NCI-H1417 (cell line): ENCODE measurements at places on chromosomes 6 and 20.

GRCh38 chr6:44094403-44095242 lies 32.6 kb downstream of the MRPL14 start:
- no peak for DNase-seq

GRCh38 chr6:113994934-113995342 lies 24.0 kb upstream of the HDAC2 start:
- peak; percentile 78 for DNase-seq

DNA sequence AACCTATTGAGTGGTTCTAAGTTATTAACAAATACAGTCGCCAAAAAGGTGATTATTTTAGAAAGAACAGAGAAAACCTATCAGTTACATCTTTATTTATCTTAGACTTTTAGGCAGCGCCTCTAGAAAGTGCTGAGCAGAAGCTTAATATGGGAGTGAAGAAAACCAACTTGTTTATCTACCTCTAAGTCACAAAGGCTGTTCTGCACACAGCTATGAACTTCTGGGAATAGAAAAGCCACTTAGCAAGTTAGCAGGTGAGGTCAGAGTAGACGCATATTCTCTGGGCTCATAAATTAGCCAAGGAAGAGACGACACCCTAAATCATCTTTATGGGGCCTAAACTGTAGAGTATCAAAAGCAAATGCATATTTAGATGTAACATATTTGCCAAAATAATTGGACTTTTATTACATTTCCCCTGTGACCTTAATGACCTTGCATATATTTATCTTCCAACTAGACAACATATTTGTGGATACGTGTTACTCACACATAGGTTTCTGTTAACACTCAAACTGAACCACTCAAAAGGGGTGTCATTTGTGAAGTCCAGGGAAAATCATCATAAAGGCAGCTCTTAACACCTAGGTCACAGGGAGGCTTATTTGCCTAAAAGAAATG lies 267.1 kb downstream of the ADGB start:
- DNase-seq = peak; percentile 28

DNA sequence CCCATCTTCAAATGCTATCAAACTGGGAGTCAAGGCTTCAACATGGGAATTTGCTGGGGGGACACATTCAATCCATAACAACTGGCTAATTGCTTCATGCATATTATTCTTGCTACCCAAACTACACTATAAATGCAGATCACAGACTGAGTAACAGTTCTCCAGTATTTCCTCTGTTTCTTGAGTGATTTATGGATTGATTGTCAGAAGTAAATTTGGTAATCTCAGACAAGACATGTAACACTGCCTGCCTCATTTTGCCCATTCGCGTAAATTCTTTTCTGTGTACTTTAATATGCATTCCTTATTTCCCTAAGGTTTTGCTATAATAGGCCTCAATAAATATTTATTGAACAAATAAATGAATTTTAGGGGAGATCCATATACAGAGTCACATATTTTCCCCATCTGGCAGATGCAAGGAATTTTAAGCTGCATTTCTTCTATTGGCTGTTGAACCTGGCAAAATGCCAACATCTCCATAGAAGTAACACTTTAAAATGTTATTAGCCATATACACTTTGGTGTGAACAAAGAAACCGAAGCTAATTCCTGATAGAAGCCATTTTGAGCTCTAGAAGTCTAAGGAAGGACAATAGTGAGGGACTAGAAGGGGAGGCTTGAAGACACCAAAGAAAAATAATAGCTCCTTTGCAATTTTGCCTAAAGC lies 98.2 kb downstream of the QRSL1 start:
- DNase-seq = peak; percentile 13

GRCh38 chr6:28303570-28303969 lies 22.2 kb downstream of the PGBD1 start:
- no peak for DNase-seq

DNA sequence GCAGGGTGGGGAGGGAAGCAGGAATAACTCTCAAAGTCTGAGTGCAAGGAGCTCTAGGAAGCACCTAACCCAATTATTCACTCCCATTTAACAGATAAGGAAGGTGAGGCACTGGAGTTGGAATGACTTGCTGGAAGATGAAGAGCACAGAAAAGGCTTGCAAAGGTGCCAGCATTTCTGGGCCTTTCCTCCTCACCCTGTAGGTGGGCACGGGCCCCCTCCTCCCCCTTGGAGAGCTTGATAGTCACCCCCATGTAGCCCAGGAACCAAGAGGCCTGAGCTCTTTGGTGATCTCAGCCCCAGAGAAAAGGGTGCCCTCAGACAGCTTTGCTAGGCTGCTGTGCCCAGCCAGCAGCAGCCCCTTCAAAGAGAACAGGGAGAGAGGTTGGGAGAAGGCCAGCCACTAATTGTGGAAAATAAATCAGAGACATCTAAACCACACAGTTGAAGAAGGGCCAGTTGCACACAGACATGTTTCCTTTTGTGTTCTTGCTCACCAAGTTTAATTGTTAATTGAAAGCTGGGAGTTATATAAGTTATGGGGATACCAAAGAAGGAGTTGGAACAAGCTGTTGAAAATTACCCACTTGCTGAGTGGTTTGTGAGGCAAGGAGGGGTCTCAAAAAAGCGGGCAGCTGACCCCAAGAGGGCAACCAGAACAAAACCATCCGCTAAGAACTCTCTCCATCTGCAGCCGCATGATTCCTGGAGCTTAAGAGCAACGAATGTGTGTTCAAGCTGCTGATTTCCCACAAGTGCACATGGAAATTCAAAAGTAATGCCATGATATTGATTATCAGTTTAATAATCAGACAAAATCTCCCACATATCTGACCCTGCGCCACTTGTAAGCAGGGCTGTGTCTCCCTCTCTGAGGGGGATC lies 77.0 kb downstream of the MRPL14 start:
- no peak for DNase-seq

- DNase-seq = no peak
Observed at GRCh38 chr20:41573955-41574354, 44.2 kb downstream of the CHD6 start.

DNA sequence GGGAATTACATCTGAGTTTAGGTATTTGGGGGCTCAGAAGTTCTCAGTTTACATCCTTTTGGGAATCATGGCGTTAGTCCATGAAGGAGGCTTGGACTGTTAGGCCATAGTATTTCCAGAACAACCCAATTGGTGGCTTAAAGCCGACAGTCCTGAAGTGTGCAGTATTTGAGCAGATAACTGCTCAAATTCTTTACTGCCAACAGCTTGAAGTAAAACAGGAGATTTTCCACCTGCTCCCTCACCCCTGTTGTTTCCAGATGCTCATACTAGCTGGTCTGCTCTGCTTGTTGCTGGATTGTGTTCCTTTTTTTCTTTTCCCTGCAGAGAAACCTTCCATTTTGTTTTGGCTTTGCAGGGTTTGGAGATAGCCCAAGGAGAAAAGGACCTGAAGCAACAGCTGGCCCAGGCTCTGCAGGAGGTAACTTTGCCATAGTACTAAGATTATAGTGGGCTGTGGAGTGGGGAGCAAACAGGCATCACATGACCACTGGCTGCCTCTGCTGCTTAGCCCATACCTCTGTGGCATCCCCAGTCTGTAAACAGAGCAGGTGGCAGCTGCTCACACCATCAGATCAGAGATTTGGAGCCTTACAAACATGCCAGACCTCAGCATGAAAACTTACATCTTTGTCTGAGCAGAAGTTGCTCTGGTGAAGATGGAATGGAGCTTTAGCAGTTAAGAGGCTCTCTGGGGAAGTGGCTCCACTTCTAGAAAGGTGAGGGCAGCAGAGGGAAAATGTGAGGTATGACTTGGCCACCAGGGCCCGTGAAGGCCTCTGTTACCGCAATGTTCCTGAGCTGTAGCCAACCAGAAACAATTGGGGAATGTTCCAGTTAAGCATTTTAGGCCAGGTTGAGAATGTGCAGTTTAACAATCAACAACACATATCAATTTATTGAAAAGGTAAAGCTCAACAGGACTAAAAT lies 17.6 kb downstream of the RNF8 start:
- DNase-seq = peak; percentile 49

DNA sequence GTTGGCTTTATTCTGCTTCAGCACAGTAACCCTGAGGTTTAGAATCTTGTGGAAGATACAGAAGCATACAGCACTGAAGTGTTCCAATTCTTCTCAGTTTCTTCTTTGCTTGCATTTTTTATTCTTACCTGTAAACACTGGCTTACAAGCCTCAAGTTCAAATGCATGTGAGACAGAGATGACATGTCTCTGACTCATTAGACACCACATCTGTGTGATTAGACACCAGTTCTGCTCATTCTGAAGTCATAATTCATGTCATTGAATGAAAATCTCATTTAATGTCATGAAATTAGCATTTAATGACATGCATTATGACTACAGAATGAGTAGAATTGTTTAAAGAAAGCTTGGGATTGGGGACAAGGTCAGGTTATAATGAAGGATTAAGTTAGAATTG lies 5.8 kb downstream of the GZF1 start:
- no peak for DNase-seq

DNA sequence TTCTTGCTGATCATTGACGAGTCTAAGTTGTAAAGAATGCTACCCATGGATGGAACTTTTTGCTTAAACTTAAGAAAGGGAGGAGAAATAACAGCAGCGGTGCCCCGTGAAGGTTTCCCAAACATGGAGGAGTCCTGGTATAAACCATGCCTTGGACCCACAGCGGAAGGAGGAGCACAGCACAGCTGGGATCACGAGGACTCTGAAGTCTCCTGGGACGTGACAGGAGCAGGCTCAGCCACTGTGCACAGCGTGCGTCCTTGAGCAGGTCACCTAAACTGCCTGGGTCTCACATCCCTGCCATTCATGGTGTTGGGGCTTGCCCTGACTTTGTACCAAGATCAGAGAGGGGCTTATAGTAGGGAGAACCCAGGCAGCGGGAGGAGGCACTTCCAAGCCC lies 56.1 kb upstream of the UNC93A start:
- DNase-seq = no peak

DNA sequence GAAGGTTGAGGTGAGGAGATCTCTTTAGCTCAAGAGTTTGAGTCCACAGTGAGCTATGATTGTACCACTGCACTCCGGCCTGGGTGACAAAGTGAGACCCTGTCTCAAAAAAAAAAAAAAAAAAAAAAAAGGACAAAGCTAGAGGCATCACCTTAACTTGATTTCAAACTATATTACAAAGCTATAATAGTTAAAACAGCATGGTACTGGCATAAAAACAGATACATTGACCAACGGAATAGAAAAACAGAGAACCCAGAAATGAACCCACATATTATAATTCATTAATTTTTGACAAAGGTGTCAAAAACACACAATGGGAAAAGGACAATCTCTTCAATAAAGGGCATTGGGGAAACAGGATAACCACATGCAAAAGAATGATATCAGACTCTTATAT lies 50.8 kb upstream of the MBOAT1 start:
- no peak for DNase-seq

GRCh38 chr6:14732844-14733757 lies 512.8 kb upstream of the JARID2 start:
- DNase-seq = no peak

DNA sequence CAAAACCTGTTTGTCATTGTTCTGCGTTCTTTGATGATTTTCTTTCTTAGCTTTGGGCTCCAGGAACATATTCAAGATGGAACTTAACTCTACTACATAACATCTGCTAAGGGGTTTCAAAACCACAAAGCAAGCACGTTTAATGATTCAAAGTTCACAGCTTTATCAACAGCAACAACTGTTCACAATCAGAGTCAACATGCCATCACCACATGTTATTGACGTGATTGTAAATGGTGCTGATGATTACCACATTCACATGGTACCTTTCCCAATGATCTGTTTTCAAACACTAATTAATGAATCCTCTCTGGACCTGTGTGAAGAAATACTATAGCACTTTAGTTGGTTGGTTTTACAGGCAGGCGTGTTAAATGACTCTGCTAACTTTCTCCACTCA lies 180.6 kb upstream of the CEP162 start:
- no peak for DNase-seq

- DNase-seq = peak; percentile 78
Observed at GRCh38 chr6:138104618-138105213, 2.5 kb downstream of the PERP start.

- peak; percentile 72 for DNase-seq
Observed at GRCh38 chr6:141482796-141483597, 649.7 kb upstream of the GJE1 start.

DNA sequence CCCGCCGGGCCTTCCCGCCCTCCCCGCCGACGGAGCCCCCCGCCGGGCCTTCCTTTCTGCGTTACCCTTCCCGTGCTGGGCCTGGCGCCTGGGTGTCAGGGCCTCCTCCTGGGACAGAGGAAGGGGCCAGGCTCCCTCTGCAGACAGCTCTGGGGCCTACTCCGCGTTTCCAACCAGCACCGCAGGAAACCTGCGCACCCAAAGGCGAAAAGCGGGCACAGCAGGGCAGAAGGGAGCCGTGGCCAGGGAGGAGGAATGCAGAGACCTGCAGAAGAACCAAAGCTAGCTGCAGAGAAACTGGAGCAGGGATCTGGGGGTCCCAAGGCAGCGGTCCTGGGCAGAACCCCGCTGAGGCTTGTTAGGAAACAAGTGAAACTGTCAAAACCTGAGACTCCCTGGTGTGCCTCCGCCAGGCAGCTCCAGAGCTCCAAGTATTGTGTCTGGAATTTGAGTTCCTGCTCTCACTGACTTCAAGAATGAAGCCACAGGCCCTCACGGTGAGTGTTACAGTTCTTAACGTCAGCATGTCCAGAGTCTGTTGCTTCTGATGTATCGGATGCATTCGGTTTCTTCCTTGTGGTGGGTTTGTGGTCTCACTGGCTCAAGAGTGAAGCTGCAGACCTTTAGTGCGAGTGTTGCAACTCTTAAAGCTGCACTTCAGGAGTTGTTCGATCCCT lies 33.3 kb downstream of the IRF4 start:
- no peak for DNase-seq

DNA sequence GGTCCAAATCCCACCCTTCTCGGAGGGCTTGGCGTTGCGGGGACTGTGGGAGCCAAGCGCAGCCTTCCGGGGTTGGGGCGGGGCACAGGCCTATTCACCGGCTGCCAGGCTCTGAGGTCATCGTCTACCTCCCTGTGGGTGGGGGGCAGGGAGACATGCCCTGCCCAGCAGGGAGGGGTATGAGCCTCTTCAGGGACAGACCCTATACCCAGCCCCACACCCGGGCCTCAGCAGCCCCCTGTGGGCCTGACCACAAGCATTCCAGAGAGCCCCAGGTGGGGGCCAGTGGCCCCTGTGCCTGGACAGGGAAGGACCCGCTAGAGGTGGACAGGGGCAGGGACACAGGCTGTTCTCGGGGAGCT lies 11.6 kb downstream of the LAMA5 start:
- DNase-seq = no peak

- DNase-seq = no peak
Observed at GRCh38 chr20:49786668-49787370, 25.8 kb upstream of the SLC9A8 start.

- DNase-seq = no peak
Observed at GRCh38 chr20:36128463-36129159, 25.9 kb upstream of the EPB41L1 start.

DNA sequence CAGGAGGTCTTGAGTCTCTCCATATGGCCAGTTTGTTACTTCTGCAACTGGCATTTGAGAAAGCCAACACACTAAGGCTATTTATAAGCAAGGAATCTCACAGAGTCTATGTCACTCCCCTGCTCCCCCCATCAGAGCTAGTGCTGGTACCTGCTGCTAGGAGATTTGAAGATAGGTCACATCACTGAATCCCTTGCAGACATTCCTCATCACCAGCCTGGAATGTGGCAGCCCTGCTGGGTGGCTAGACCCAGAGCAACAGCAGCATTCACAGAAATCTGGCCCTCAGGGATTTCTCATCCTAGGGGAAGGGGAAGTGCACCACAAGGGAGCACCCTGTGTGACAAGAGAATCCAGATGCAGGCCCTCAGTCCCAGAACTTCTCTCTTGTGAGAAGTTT lies 672.1 kb downstream of the HACE1 start:
- no peak for DNase-seq
